D341Med (cell line): ENCODE measurements at places on chromosomes 16 and 17.

GRCh38 chr16:89449726-89450335, 40.5 kb downstream of the ANKRD11 start:
- no peak for DNase-seq

- no peak for DNase-seq
These were observed 79.0 kb upstream of the CDH11 start for GRCh38 chr16:65200857-65201256.

DNA sequence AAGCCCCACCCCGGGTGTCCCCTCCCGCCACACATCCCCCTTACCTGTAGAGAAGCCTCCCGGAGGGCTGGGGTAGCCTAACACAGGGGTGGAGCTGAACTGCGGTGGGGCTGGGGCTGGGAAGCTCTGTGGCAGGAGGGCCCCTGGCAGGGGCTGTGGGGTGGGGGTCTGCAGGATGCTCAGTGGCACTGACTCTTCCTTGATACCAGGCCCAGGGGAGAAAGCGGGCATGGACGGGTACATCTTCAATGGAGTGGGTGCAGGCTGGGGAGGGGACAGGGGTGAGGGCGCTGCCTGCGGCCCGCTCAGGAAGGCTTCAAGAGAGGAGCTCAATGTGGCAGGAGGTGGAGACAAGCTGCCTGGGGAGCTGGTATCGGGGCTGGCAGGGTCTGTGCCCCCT, 16.7 kb downstream of the SREBF1 start:
- no peak for DNase-seq

DNA sequence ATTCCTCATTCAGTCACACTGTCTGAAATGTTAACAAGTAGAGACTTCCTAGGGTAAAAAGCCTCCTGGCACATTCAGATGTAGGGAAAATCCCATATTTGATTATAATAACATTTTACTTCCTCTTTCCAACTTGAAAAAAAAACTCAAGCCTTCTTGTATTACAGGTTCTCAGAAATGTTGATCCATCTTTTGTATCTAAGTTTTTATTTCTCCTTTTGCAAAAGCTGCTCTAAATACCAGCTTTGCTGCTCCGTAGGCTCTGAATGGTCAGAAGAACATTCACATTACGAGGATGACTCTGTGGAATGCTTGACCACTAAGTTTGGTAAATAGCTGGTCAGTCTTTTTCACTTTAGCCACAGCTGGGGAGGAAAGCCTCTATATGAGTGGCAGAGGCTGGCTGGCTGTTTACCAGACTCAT, 13.2 kb upstream of the HEATR6 start:
- no peak for DNase-seq

- DNase-seq = no peak
These were observed 31.8 kb downstream of the SCNN1B start for GRCh38 chr16:23333831-23334456.

DNA sequence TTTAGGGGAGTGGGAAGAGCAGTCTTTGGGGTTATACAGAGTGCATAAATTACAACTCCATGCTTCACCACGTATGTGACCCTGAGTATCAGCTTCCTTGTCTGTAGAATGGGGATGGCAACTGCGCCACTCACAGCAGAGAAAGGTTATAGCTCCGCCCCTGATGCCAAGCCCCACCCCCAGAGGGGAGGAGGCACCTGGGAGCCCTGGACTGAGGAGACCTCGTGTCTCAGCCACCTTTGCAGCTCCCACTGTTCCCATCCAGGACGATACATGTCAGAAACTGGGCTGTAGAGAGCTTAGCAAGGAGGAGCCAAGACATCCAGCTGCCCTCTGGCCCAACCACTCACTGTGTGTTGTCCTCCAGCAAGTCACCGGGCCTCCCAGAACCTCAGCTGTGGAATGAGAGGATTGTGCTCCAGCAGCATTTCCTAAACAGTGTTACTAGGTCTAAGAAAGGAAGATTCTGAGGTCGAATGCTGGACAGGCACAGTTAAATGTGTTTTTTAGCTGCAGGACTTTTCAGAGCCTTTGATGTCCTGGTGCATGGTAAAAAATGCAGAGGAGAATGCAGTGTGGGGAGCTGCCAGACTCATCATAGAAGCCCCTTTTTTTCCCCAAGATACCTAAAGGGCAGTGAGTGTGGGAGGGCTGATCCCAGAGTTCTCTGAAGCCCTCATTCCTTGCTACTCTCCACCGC, 49.4 kb downstream of the BEAN1 start:
- no peak for DNase-seq

DNA sequence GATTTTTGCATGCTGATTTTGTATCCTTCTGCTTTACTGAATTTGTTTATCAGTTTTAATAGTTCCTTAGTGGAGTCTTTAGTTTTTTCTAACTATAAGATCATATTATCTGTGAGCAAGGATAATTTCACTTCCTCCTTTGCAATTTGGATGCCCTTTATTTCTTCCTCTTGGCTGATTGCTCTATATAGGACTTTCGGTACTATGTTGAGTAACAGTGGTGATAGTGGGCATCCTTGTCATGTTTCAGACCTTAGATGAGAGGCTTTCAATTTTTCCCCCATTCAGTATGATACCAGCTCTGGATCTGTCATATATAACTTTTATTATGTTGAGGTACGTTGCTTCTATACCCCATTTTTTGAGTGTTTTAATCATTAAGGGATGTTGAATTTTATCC, 224.5 kb upstream of the CNTNAP4 start:
- DNase-seq = no peak
